ENCODE measurements at places on chromosomes 12 and 14.

GRCh38 chr14:105069871-105070759 lies 4.9 kb upstream of the GPR132 start:
- DNase-seq = no peak

DNA sequence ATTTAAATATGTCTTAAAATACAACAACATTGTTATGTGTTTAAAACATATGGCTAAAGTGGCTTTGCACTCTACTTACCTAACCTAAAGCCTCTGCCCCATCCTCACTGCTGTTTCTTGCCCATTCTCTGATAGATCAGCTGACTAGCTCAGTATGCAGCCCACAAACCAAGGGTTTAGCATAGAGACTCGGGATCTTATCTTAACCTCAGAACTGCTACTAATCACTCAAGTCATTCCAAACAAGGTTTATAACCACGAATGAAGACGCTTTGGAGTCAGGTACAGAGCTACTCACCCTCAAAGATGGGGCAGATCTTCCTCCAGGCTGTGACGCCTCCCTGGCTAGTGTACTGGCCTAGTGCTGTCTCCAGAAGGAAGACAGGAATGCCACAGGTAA lies 19.3 kb downstream of the SLC6A13 start:
- no peak for DNase-seq

DNA sequence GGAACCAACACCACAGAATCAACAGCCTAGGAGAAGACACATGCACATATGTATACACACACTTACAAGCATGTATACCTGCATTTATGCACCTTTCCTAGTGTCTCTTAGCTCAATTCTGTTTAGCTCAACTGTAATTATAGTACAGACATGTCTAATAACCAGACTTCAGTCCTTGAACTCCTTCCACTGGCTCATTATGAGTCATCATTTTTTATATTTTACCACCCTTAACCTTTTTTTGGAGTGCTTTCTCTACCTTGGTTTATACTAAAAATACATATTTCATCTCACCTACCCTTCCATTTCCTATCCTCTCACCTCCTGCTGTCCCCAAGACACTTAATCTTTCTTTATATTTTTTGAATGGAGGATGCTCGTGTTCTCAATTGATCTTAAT lies 110.4 kb downstream of the ARID2 start:
- DNase-seq = no peak

DNA sequence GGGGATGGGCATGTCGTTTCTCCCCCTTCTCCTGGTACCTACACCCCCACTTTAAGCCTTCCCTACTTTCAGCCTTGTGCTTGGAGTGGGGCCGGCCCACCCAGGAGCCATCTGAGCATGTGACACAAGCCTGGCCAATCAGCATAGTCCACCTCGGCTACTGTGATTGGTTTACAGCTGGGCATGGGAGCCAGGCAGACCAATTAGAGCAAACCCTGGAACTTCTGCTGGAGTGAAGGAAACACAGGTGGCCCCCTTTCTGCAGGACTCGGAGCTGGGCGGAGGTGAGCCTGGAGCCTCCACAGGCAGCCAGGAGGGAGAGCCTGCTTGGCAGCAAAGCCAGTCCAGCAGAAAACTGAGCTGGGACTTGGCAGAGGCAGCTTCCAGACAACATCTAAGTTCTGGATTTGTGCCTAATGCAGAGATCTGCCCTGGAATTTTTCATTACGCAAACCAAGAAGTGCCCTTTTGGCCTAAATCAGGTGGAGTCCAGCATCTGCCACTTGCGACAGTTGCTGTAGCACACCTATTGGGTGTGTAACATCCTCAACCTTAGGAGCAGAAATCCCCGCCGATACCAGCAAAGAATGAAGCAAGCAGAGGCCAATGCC lies 59.5 kb downstream of the SCARB1 start:
- peak; percentile 70 for DNase-seq

GRCh38 chr12:108855284-108856169 lies 1.9 kb downstream of the SSH1 start:
- no peak for DNase-seq

- no peak for DNase-seq
Measured at GRCh38 chr14:94560751-94561655, at the start of gene SERPINA4. SERPINA4 (plus strand) TSS chr14:94561442; CDS start chr14:94563483, 2,041 bp downstream.

- DNase-seq = no peak
Measured at GRCh38 chr14:72519543-72519942, 374.4 kb downstream of the DPF3 start.

GRCh38 chr12:29241821-29242591 lies 92.9 kb downstream of the FAR2 start:
- no peak for DNase-seq

GRCh38 chr12:20320552-20320951 lies 47.8 kb upstream of the PDE3A start:
- no peak for DNase-seq

DNA sequence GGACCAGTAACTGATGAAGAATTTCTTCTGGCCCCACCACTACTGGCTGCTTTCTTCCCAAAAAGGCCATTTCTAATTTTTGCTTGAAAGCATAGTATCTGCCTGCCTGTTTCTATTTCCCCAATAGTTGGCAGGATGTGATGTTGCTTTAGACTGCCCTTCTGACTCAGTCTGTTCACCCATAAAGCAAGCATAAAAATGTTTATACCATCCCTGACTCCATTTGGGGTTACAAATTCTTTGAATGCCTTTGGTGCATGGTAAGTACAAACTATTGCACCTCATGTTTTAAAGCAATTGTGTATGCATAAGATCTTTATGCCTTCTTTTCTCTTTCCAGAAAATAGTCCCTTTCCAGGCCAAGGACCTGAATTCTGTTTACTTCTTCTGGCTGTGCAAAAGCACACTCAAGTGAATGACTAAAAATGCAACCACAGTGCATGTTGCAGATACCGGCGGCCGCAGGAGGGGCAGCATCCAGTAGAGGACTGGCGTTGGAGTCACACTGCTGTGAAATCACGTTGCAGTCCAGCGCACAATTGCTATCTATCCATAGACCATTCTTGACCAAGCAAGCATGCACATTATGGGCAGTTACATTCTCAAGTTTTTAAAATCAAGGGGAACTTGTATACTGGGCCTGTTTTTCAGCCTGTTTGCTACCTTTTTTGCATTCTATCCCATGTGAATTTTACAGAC lies 82.4 kb downstream of the SLC5A8 start:
- no peak for DNase-seq

DNA sequence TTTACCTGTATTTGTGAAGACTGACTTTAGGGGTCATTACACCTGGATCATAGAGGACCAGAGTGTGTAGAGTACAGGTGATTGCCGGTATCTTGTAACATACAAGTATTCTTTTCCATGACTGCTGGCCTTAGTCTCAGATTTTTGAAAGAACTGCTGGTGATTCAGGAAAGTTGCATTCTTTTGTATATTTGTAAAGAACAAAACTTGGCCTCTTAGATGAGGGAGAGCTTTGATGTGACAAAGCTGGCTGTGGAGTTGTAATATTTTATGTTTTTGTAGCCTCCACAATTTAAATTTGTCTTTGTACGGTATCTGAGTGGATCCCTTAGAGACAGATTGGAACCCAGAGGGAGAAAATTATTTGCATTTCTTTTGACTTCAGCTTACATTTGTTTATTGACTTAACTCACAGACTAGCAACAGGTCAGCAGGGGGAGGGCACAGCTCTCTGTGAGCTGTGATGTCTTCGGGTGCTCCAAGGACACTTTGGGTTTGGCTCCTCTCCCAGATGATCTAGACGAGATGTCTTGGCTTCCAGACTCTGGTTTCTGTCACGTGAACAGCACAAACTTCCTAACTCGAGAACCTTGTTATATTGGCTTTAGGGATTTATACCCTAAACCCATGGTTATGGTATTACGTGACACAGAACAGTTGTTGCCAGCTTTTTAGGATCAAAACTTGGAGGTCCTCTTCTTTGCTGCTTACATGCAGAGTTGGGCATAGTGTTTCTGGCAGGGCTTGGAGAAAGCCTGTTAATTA lies 65.9 kb downstream of the DAAM1 start:
- DNase-seq = peak; percentile 70

GRCh38 chr14:94989946-94990345 lies 167.4 kb downstream of the DICER1 start:
- no peak for DNase-seq

DNA sequence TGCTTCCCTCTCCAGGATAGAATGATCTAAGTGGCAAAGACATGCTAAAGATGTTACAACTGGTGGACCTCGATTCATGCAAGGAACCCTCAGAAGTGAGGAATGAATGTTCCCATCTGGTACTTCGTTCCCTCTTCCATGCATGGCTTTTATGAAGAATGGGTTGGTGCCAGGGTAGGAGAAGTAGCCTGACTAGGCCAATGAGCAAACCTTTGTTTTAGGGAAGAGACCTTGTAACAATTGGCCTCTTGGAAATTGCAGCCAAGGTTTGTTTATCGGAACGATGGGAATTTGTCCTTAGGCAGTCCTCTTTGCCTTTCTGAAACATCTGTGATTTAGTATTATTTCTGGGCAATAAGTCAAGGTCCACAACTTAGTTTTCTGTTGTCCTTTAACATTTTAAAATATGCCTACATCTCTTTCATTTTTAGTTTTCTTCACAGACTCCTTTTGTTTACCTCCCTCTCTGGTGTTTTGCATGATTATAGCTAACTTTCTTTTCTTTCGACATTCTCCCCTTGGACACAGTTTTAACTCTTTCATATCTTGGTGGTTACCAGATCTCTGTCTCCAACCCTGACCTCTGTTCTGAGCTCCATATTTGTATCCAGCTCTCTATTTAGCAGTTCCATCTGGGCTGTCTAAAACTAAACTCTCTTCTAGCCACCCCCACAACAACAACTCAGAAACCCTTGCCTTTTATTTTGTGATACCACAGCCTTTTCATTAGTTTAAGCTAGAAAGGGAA lies 70.0 kb downstream of the DIP2B start:
- DNase-seq = peak; percentile 87

DNA sequence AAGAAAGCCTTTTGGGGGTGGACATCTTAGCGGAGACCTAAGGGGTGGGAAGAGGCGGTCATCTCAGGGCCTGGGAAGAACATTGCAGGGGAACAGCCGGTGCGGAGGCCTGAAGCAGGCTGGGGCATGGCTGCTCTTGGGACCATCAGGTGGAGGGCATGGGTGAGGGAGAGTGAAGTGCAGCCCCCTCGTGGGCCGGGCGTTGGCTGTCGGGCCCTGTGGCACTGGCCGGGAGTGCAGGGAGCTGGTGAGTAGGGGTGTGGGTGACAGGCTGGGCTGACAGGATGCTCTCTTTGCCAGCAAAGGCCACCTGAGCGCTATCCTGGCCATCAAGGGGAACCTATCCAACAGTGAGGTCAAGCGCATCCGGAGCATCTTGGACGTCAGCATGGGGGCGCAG lies 11.7 kb downstream of the TNFAIP2 start:
- no peak for DNase-seq

- DNase-seq = no peak
Measured at GRCh38 chr14:75138492-75138891, 11.6 kb upstream of the NEK9 start.

DNA sequence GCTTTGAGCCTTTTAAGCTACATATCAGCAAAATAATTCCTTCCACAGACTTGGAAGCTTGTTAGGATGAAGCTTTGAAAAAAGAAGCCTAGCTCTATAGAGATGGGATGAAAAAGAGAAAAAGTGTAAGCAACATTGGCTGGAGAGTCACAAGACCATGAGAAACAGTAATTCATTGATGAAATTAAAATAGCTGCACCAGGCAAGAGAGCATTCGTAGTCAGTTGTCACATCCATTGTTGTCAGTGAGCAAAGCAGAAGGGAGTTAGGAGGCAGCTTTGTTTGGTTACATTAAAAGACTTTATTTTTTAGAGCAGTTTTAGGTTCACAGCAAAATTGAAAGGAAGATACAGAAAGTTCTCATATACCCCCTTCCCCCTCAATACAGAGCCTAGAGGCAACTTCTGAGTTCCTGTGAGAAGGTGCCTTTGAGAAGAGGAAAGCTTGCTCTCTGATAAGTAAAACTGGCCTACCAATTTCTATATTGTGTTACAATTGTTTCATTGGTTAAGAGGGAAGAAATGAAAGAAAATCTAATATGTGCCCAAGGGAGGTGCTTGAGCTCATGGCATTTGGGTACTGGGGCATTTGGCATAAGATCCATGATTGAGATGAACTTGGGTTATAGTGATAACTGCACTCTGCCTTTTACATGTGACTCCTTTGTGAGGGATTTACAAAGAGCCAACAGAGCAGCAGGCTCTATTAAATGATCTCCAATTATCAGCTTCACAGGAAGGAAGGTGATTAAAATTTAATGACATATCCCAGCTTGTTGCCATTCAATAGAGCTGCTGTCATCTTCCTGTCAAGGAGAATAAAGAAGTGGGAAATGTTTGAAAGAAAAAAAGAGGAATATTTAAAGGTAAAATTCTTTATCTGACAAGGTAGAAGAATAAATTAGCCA lies 361.3 kb upstream of the TMTC1 start:
- no peak for DNase-seq

- no peak for DNase-seq
Measured at GRCh38 chr14:77883847-77884238, 83.9 kb downstream of the ADCK1 start.

DNA sequence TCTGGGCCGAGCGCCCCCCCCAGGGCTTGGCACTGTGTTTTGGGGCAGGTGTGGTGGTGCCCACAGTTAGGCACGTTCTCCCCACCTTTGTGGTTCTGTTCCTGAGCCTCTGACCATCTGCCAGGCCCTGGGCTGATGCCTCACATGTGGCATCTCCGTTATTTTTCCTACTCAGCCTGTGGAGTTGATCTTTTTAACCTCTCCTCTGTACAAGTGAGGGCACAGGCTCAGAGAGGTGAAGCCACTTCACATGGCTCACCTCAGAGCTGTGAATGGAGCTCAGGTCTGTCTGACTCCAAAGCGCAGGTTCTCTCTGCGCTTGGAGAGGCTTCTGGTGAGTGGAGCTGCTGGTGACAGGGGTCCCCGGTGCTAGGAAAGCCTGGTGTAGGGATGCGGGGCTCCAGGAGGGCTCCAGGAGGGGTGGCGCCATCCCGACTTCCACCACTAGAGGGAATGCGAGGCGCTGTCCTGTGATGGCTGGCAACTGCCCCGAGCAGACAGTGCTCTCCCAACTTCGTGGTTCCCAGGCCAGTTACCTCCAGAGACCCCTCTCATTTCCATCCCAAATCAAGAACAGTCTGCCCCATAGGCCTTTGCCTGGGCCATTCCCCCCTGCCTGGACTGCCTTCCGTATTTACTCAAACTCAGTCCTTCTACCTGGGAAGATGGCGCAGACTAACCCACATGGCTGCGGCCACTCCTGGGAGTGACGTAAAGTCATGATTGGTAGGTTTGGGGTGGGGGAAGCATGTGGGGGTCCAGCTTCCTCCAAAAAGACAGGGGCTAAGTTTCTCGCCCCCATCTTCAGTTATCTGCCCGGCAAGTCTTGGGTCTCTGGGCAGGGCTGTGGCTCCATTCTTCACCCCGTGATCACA lies 9.9 kb downstream of the BCL7A start:
- DNase-seq = peak; percentile 80

GRCh38 chr12:49017891-49018260 lies 700 bp downstream of the PRKAG1 start:
- peak; percentile 48 for DNase-seq

- DNase-seq = no peak
Measured at GRCh38 chr12:102896067-102896466, 21.0 kb downstream of the PAH start.

GRCh38 chr12:114174326-114174725 lies 208.2 kb upstream of the RBM19 start:
- no peak for DNase-seq

All from HAP-1 (cell line).